ENCODE measurements at places on chromosomes 7 and 10.

GRCh38 chr7:48511080-48511479, 339.8 kb downstream of the ABCA13 start:
- no peak for DNase-seq

GRCh38 chr7:86747698-86748097, 104.0 kb downstream of the GRM3 start:
- no peak for DNase-seq

DNA sequence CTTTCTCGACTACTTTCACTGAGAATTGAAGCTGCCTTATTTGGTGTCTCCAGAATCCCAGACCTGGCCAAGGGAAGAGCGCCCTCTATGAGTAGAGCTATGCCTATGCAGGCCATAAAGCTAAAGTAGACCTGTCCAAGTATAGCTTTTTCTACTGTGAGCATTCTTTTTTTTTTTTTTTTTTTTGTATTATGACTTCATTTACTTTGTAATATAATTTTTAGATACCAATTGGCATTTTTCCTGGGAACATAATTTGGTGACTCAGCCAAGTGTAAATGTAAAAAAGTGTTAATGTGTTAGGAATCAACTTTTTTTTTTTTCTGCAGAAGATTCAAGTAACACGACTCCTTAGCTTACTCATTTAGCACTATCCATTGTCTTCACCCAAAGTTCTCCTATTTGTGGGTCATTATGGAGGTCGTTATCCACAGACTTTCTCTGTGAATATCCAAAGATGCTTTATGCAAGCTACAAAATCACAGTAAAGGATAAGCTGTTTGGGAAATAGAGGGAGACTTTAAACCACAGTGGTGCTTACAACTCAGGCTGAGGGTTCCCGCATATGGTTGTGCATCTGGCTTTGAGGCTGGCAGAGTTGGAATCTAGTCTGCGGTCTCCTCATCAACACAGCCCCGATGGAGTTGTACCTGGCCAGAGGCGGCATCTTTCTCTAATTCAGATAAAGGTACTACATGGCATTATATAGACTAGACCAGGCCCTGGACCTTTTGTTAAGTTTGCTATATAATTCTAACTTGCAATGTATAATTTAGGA, 1040.2 kb upstream of the SORCS1 start:
- DNase-seq, result peak; percentile 2

- no peak for DNase-seq
Measured at GRCh38 chr10:77692782-77693181, 55.2 kb upstream of the KCNMA1 start.

DNA sequence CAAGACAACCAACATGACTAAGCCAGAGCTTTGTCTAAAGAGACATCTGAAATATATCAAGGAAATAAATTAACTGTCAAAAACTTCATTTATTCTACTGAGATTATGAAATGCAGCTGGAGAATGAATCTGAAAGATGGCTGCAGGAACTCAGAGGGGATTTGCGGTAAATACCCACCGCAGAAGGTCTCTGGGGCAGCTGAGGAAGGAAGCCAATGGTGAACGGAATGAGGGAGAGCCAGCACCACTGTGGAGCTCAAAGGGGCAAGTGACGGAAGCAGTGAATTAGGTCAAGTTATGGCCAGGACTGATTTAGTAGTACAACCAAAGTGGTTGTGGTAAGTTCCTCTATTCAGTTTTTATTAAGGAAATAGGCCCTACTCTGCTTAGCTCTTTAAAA, 215.3 kb upstream of the GLI3 start:
- DNase-seq, result no peak

- DNase-seq, result no peak
Measured at GRCh38 chr10:63901881-63902280, 380.7 kb downstream of the REEP3 start.

DNA sequence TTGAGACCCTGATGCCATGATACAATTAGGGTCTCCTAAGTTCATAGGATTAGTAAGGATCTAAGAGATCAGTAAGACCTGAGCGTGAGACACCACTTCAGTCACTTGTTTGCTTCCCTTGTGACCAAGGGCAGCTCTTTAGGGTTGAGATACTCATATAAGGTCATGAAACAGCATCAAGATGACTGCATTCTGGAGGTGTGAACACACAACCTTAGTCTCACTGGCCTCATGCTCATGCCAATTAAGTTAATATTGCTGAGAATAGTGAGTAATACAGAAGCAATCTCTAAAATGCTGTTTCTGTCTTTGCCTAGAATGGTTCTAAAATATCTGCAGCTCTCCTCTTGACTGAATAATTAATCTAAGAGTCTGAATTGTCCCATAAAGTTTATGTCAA, 39.6 kb upstream of the KLHL7 start:
- DNase-seq, result no peak

DNA sequence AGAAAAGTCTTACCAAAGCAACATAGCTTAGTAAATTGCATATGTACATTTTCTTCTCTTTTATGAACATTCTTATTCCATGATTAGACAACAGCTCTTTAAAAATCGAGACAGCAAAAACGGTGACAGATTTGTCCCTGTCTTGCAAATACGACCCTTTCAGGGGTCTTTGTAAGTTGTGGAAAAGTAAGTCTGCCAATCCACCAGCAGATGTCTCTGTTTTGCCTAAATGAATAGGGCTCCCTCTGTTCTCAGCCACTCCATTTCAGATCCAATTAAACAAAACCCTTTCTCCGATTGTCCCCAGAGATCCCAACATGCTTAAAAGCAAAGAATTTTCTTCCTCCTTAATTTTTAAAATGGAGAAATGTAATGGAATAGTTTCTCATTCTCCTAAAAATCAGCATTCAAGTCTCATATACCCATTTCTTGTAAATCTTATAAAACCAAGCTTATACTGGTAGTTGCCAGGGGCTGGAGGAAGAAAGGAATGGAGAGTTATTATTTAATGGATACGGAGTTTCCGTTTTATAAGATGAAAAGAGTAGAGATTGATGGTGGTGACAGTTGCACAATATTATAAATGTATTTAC, 61.0 kb upstream of the NFE2L3 start:
- peak; percentile 67 for DNase-seq

DNA sequence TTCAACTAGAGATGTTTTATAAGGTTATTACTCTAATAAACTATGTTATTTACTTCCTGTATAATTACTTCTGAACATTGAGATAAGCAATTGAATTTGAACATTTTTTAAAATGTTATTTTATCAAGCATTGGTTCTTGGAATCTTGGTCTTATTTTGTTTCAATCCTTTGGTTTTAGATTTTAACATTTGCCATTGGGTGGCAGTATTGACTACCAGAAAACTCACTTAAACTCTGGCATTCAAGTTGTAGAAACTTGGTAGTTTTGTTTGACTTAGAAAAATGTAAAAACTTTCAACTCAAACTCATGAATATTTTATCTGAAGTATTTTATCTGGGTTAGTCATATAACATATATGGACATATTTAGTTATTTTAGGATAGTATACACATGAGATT, 48.1 kb downstream of the ATRNL1 start:
- peak; percentile 32 for DNase-seq

DNA sequence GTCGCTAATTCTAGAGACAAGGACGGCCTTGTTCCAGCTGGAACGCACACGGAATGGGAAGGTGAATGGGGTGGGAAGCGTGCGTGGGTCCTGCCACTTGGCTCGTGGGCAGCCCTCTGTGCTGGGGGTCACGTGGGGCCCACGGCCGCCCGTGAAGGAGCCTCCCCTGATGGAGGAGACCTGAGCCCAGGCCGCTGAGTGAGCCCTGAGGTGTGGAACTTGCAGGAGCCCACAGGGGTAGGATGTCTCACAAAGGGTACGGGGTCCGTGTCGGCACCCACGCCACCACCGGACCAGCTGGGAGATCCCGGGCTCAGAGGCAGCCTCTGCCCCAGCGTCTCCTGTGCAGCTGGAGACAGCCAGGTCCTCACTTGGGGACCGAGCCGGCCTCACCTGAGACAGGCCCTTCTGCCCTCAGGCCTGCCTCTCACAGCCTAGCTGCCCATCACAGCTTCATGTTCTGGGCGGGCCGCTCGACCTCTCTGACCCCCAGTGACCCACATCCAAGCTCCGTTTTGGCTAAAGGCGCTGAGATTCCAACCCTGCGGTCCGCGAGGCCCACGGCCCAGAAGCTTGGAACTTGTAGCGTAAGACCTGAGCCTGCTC, 84.8 kb downstream of the FOXL3 start:
- DNase-seq, result no peak

GRCh38 chr7:28643188-28643569, 230.9 kb downstream of the CREB5 start:
- DNase-seq, result no peak

- DNase-seq, result no peak
Measured at GRCh38 chr7:92729172-92729571, 107.2 kb downstream of the CDK6 start.

- no peak for DNase-seq
Measured at GRCh38 chr10:27654284-27654683, 91.3 kb downstream of the MKX start.

- DNase-seq, result no peak
Measured at GRCh38 chr7:133428326-133428725, 175.4 kb downstream of the EXOC4 start.

- DNase-seq, result no peak
Measured at GRCh38 chr7:104963378-104963990, 50.5 kb upstream of the KMT2E start.

DNA sequence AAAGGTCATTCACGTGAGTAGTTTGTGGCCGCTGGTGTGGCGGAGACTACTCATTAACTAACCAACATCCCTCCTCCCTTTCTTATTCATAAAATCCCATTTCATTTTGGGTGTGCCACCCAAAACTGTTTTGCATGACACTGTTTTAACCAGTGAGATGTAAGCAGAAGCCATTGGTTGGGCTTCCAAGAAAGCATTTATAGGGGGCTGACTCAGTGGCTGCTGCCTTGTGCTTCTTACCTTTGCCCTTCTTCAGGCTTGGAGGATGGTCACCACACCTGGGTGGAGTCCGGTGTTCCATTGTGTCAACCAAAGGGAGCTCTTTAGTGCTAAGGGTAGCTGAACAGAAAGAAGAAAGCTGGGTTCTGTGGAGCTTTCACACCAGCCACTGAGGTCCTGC, 37.2 kb upstream of the EPC1 start:
- DNase-seq, result no peak

DNA sequence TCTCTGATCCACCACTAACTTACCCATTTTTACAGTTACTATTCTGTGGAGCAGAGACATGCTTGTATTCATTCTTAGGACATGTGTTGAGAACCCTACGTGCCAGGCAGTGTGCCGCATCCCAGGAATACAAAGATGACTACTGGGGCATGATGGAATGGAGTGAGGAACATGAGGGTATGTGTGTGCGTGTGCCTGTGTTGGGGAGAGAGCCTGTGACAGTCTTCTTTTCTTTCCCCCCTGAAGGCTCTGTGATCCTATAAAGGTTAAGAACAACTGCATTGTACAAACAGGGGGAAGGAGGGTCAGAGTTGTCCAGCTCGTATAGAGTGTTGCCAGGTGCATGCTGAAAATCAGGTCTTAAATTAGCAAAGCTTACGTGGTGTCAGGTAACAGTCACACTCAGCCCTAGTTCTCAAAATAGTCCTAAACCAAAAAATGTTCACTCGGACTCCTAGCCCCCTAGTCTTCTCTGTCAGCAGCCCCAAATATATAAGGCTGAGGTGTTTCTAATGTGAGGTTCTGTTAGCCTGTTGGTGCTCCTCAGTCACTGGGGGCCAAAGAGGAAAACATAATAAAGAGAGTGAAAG, 161.9 kb downstream of the CELF2 start:
- DNase-seq, result no peak

GRCh38 chr10:113960617-113961181, 83.0 kb upstream of the ADRB1 start:
- no peak for DNase-seq

DNA sequence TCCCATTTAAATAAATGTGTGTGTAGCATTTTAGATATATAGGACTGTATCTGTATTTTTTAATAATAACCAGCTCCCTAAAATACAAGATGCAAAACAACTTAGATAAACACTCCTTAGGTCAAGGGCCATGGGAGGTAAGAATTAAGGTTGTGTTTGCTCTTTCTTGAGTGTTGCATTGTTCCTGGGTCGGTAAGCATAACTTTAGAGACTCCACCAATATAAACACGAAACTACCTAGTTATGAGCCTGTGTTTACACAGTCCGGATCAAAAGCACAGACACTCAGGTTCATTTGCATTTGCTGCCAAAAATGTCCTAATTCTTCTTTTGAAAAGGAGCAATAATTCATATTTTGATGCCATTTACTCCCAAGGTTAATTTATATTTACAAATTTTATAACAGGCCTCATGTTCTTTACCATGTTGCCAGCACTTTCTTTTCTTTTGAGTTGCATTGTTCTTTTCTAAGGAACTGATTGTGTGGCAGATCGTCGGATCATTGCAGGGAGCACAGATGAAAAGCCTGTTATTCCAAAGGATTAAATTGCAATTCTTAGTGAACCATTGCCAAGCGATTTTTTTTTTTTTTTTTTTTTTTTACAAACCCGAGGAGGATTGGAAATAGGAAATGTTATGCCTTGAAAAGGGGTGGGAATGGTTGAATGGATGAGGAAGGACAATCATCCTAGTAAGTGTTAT, 45.8 kb upstream of the GLCCI1 start:
- no peak for DNase-seq

DNA sequence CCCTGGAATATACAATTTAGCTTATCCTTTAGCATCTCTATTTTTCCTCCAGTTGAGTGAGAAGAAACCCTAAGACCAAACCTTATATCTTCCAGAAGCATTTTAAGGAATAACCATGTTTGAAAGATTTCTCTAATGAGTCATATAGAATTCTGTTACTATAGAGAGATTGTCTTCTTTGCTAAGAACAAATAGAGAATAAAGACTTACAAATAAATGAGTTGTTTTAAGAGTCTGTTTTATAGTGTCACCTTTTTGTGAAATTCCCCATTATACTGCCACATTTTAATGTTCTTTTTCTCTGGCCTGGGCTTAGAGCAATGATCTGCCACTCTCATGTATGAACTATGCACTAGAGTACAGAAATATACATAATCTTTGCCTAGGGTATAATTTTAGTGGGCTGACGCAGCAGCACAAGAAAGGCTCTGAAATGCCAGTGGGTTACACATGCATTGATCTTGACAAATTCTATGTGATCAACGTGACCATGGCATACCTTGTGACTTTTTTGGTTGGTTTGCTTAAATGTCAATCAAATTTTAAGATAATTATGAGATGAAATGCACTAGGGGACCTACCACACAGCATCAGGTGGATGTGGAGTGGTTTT, 145.1 kb upstream of the MKLN1 start:
- DNase-seq, result no peak

DNA sequence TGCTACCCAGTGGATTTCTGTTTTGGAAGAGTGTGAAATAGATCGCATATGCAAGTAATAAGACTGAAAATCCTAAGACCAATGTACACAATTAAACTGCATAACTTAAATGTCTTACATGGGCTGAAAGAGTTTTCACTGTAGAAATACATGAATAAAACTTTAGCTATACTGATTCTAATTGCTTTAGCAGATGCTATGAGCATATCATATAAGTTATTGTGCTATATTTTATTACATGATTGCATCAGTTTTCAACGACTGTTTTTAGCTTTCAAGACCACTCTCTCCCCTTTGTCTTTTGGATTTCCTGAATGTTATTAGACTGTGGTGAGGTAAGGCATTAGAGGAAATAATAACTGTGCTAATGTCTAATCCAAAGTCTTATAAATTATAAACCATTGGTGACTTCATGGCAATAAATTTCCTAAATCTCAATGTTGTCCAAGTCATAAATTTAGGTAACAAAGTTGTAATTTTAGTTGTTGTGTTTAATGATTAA, 124.5 kb downstream of the SEMA3A start:
- DNase-seq, result no peak

Data from inflammatory macrophage treated with lipopolysaccharide for 4 hours (primary cell).